Posterior cingulate gyrus (tissue), 11 donors: ENCODE measurements at places on chromosomes 7 and 10.

- DNase-seq = no peak
These were observed at the start of gene CLDN15 for GRCh38 chr7:101237206-101238067. TSS of gene CLDN15 (minus strand) at chr7:101237802. CDS start at chr7:101237581, 221 bp downstream.

- DNase-seq = no peak
These were observed 85.6 kb downstream of the ST8SIA6 start for GRCh38 chr10:17368708-17369272.

- DNase-seq = no peak
These were observed 144.5 kb downstream of the ADCY1 start for GRCh38 chr7:45718464-45719330.

GRCh38 chr10:72727130-72727529 is 35.2 kb downstream of the MCU start:
- no peak for DNase-seq

GRCh38 chr10:48343921-48344598 is 37.6 kb downstream of the MAPK8 start:
- DNase-seq = no peak

DNA sequence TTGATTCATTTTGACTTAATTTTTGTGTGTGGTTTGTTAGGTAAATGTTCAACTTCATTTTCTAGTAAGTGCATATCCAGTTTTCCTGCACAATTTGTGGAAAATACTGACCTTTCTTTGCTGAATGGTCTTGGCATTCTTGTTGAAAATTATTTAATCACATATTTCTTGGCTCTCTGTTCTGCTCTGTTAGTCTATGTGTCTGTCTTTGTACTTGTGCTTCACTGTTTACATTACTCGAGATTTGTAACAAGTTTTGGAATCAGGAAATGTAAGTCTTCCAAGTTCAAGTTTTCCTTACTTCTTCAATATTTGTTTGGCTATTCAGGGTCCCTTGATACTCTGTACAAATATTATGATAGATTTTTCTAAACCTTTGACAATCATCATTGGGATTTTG is 838.2 kb upstream of the POM121L12 start:
- no peak for DNase-seq

- DNase-seq = no peak
These were observed 161.3 kb upstream of the SHH start for GRCh38 chr7:155973451-155973997.

DNA sequence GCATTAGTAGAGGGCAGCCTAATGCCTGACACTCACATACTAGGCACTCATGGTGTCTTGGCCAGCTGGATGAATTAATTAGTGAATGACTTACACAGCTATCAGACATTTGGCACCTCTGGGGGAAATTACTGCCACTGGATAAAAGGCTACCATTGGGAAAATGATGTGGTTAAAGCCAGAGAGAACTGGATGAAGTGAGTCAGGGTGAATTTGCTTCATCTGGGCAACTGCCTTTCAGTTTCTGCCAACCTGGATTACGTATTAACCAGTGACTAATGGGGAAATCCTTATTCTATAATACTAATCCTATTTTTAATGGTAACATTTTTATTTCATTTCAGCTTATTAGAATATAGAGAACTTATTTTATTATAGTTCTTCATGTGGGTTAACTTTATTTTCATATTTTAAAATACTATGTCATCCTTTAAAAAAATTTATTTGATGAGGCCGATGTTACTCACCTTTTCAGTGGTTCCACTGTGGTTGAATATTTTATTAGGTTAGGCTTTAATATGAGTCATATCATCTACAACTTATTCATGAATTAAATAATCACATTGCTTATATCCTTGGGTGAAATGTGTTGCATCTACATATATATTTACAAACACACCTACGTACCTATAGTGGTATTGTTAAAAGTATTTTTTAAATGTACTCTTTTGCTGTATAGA is 85.6 kb upstream of the CAPZA2 start:
- no peak for DNase-seq

DNA sequence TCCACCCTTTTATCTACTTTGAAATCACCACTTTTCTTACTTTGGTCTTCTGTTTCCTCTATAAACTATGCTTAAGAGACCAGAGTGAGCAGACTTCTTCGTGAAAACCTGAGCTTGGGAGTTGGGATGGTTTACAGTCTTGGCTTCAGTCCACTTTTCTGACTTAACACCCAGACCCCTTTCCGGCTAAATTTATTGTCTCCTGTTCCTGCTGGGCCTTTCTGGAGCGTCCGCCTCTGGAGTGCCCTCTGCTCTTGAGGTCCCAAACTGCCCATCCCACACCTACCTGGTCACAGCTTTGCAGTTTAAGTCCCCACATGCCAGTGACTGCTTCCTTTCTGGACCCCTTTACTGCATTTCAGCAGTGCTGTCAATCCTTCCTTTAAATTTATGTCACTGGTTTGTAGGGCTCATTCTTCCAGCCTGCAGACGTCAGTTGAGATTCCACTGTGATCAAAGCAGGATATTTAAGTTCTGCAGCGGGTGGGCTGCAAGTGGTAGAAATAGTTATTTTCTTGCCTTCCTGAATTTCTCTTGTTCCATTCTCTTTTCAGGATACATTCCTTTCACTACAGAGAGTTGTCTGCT is 80.3 kb downstream of the KAT6B start:
- no peak for DNase-seq

- no peak for DNase-seq
These were observed 179.5 kb upstream of the TMEM106B start for GRCh38 chr7:12031638-12032037.

- no peak for DNase-seq
These were observed 18.0 kb downstream of the CAMK2B start for GRCh38 chr7:44307301-44307900.

DNA sequence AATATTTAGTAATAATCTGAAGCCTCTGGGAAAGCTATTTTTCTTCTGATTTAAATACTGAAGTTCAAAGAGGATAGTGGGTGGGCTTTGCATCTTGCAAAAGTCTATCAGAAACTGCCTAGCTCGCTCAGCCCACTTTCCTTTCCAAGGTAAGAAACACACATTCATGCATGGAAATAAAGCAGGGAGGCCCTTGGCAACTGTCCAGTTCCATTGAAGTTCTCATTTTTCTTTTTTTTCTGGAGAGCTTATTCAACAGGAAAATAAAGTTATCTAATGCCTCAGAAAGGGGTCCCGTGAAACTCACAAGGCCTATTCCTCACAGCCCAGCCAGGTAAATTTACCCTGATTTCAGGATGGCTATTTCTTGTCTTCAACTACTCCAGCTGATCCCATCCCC is 654.9 kb downstream of the KCNMA1 start:
- no peak for DNase-seq

DNA sequence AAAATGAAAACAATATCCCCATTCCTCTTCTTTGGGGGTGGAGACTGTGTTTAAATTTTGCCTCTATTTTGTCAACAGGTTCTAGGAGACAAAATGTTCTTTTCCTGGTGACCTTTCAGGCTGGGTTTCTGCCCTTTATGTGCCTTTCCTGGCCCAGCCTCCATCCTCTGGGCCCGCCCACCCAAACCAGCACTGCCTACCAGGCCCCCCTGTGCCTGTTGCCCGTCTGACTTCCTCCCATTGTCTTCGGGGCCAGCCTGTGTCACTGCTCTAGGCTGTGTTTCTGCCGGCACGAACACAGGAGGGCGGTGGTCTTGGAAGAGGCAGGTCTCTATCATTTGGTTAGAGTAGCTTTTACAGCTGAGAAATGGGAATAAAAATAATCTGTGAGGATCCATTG is 13.9 kb downstream of the TSPAN14 start:
- no peak for DNase-seq

GRCh38 chr7:22386206-22386858 is 29.4 kb upstream of the RAPGEF5 start:
- no peak for DNase-seq

- DNase-seq = peak; percentile 46
These were observed 42.6 kb downstream of the TMEM270 start for GRCh38 chr7:73903321-73904218.

DNA sequence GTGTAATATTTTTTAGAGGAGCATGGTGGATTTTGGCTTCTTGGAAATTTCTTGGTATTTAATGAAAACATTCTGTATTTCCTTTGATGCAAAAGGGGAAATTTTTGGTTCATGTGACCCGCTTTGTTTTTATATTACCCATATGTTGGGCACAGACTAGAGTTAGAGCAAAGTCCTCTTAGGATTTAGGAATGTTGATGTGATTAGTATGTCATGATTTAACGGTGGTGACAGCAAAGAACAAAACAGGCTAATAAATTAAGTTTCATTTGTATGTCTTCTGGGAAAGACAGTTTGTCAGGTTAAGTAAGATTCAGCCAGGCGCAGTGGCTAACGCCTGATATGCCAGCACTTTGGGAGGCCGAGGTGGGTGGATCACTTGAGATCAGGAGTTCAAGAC is 304.6 kb downstream of the REEP3 start:
- no peak for DNase-seq

DNA sequence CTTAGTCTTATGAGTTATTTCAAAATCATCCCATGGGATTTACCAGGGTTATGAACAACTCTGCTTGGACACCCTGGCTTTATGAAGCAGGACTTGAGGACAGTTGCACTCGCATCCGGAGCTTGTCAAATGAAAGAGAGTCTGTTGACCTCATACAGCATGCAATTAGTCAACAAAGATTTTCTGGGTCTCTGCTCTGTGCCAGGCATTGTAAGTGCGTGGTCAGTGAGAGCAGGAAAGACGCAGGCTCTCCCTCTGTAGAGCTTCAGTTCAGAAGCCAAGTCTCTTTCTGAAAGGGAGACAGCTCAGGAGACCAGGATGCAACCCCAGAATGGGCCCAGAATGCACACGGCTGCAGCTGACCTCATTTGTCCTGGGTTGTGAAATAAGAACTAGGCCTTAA is 45.5 kb upstream of the DMBT1 start:
- DNase-seq = no peak

DNA sequence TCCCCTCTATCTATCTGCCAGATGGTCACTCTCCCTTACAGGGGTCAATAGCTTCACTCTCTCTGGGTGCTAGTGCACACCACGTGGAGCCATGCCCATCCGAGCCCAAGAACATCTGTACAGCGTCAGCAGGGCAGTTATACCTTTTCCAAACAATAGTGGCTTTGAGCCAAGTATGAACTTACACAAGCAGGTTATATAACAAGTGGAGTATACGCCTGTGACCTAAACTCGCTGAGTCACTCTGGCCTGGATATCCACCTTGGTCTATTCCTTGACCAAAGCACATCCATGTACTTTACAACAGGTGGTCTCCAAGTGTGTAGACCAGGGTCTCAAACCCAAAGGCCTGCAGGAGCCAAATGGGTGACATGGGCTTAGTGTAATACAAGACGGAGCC is 20.3 kb downstream of the PLAC9 start:
- no peak for DNase-seq

DNA sequence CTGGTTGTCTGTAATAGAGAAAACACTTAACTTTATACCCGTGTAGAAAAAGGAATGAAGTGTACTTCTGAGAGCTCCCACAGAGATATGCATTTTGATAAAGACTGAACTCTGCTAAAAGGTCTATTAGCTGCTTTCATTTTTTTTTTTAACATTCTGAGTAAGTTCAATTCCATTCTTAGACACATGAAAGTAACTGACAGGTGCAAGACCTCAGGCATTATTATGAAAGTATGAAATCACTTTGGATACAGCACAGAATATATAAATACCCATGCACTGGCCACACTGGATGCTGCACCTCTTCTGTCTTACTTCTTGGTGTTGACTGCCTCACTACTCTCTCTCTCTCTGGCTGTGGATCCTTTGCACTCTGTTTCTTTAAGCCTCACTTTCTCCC is 46.2 kb downstream of the VWDE start:
- DNase-seq = no peak
